Stimulated activated CD4-positive, alpha-beta T cell treated with anti-CD3 and anti-CD28 coated beads, TNF-alpha, amount 100 ng/mL, for 48 hours (primary cell): ENCODE measurements at places on chromosomes 5 and 9.

DNA sequence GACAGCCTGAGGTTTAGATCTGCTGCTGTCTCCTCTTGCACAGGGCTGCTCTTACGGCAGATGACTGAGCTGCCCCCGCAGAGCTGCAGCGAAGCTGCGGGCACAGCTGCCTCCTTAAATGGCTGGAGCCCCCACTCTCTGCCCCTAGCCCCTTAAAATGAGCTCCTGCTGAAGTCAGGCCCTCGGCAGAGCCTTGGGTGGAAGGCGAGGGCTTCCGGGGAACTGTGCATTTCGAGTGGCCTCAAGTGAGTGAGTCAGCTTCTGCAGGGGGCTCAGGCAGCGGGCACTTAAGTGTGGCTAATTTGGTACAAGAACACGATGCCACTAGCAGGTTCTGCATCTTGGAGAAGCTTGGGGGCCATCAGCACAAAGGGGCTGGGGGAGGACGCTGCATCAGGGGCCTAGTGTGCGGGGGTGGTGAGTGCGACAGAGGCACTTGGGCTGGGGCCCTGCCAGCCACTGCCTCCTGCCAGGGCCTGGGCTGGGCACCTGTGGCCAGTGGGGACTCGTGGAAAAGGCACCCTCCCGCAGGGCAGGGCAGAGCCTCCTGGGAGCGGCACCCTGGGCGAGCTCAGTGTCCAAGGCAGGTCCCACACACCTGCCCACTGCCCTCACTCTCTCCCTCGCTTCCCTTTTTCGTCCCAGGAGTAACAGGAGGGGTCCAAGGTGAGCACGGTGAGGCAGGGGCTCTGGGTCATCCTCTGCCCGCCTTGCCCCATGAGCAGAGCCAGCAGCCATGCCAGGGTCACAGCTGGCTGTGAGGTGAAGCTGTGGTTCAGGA, 28.8 kb upstream of the RNU6ATAC start:
- DNase-seq: no peak

- DNase-seq: no peak
Measured at GRCh38 chr9:107711542-107711941, 222.0 kb upstream of the KLF4 start.

DNA sequence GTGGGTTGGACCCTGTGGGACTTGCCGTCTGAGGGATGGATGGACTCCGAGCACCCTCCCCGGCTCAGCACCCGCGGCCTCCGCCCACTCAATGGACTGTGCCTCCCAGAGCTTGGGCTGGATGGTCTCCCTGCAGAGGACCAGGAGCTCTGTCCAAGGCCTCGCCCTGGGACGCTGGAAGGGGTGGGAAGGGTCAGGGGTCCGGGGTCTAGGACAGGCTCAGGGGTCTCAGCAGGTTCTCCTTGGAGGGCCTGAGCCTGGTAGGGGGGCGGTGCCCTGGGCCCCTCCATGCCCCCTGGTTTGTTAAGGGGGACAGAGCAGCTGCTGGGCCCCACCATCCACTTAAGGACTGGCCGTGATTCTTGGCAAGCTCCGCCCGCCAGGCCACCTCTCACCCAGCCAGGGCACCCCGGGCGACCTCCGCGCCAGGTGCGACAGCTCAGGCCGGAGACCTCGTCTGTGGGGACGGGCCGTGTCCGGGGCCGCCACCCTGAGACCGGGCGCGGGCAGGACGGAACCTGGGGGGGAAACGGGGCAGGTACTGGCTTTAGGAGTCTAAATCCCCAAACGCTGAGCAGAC, 29.2 kb downstream of the EXOC3 start:
- no peak for DNase-seq

GRCh38 chr5:135025730-135026644, 8.0 kb downstream of the PITX1 start:
- DNase-seq: no peak

- DNase-seq: no peak
Measured at GRCh38 chr9:91485006-91485405, 61.4 kb upstream of the NFIL3 start.

- DNase-seq: peak; percentile 88
Measured at GRCh38 chr5:177303121-177303924, at the start of the genes PRELID1 and RAB24. Gene PRELID1, plus strand, starts transcription at chr5:177303799. Its CDS starts 187 bp downstream, at chr5:177303986. Gene RAB24, minus strand, starts transcription at chr5:177303719. Its CDS starts 431 bp downstream, at chr5:177303288.

- DNase-seq: peak; percentile 16
Measured at GRCh38 chr9:99259231-99259918, 37.3 kb downstream of the SEC61B start.

DNA sequence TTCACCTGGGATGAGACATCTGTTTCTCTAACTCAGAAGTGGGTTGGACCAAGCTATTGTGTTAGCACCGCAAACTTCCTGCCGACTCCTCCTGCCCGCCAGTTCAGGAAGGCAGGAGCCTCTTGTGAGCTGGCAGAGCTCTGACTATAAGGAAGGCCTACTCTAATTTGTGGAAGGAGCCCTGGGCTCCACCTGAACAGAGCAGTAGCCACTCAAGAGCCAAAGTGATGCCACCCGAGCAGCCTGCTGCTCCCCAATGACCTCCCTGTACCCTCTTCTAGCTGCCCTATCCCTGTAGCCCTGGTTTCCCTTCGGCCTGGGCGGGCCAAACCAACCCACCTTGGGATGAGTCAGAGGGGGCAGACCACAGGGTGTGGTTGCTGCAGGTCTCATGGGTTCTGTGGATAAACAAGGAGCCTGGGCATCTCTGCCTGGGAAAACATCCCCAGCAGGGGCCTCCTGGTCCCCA, 81.6 kb downstream of the PSD2 start:
- no peak for DNase-seq

DNA sequence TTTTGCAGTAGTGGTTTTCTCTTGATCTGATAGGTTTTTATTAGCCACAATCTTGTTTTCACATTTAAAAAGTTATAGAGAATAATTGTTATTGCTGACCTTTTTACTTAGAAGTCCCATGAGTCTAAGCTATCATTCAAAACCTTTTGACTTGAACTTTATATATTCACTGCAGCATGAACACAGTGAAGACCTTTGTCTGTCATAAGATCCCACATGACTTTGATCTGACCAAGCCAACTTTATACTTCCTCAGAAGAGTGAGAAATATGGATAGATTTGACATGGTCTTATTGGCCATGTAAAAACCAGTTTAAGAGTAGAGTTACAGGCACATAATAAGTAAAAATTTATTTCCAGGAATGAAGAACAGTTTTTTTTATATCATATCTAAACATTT, 34.1 kb downstream of the RAD1 start:
- no peak for DNase-seq

GRCh38 chr9:3511551-3511950, 14.2 kb downstream of the RFX3 start:
- no peak for DNase-seq

DNA sequence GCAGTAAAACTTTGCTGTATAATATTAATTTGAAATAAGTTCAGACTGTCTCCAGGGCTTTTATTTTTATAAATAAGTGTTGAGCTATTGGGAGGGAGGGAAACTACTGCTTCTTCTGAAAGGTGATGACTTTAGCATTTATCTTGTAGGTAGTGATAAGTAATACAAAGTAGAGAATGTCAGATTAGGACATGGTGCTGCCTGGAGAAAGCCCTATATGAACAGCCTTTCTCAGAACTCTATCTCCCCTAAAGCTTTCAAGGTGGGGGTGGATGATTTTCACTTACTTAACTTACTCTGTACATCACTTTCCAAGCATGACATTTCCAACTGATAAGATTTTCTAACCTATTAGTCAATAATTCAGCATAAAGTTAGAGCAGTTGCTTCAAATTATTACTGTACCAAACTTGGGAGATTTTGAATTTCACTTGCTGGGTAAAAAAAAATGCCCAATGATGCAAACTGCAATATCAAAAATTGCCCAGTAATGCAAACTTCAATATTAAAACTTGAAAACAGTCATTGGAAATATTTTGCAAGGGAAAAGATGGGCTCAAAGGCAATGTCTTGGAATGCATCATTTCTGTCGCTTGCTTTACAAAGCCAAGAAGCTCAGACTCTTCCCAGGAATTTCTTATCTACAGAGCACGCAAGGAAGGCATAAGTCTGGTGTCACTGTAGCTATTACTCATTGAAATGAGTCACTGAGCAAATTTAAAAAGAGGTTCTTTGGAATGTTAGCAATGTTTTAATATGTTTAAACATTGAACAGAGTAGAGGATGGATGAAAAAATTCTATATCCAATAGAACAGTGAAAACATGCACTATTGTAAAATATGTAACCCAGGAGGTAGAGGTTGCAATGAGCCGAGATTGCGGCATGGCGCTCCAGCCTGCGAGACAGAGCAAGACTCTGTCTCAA, 569.5 kb downstream of the PSAT1 start:
- DNase-seq: no peak

DNA sequence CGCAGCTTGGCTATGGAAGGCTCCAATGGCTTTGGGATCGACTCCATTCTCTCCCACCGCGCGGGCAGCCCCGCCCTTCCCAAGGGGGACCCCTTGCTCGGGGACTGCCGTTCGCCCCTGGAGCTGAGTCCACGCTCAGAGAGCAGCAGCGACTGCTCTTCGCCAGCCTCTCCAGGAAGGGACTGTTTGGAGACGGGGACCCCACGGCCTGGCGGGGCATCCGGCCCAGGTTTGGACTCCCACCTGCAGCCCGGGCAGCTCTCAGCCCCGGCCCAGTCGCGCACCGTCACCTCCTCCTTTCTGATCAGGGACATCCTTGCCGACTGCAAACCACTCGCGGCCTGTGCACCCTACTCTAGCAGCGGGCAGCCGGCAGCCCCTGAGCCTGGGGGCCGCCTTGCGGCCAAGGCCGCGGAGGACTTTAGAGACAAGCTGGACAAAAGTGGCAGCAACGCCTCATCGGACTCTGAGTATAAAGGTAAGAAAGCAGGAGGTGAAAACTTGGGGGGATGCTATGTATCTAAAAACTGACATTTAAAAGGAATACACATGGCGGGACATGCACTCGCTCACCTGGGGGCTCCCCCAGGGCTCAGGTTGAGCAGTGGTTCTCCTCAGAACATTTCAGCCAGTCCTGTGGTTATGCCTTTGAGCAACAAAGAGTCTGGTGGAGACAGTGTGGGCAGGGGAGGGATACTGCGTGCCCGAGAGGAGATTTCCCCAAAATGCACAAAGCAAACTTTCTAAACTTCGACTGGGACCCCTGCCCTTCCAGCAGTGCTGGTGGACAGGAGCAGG, 579 bp downstream of the BARHL1 start:
- no peak for DNase-seq

GRCh38 chr5:14588145-14588544, 6.6 kb downstream of the OTULINL start:
- DNase-seq: no peak

DNA sequence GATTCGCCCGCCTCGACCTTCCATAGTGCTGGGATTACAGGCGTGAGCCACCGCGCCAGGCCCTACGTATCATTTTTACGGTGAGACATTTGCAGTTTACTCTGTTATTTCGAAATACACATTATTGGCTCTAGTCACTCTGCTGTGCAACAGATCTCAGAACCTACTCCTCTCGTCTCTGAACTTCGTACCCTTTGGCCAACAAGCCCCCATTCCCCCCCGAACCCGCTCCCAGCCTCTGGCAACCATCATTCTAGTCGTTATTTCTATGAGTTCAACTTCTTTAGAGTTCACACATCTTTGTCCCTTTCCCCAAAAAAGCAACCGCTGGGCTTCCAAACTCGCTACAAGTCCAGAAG, 735 bp downstream of the PTGR1 start:
- DNase-seq: no peak

- DNase-seq: no peak
Measured at GRCh38 chr9:95729046-95729445, 146.4 kb upstream of the ERCC6L2 start.

DNA sequence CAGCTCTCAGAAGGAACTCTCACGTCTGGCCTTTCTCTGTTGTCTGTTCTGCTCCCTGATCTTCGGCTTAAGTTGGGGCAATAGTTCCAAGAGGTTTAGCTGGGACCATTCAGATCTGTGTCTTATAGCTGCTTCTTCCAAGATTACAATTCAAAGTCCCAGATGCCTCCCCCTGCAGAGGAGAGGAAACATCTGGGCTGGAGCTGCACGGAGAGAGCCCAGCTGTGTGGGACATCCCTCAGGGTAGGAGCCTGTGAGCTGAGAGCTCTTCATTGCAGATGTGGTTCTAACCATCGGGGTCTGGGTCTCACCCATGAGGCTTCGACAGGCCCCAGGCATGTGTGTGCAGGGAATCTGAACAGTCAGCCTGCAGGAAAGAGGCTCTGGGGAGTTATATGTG, 9.0 kb upstream of the PHF19 start:
- DNase-seq: no peak

GRCh38 chr9:16356196-16356765, 514.2 kb downstream of the BNC2 start:
- no peak for DNase-seq

- DNase-seq: no peak
Measured at GRCh38 chr5:174448041-174448440, 276.3 kb upstream of the MSX2 start.

GRCh38 chr9:135079676-135080075, 7.8 kb upstream of the OLFM1 start:
- no peak for DNase-seq

- peak; percentile 86 for DNase-seq
Measured at GRCh38 chr5:134555890-134556311, 30.4 kb downstream of the JADE2 start.

- no peak for DNase-seq
Measured at GRCh38 chr9:102035929-102036328, 297.5 kb upstream of the GRIN3A start.

DNA sequence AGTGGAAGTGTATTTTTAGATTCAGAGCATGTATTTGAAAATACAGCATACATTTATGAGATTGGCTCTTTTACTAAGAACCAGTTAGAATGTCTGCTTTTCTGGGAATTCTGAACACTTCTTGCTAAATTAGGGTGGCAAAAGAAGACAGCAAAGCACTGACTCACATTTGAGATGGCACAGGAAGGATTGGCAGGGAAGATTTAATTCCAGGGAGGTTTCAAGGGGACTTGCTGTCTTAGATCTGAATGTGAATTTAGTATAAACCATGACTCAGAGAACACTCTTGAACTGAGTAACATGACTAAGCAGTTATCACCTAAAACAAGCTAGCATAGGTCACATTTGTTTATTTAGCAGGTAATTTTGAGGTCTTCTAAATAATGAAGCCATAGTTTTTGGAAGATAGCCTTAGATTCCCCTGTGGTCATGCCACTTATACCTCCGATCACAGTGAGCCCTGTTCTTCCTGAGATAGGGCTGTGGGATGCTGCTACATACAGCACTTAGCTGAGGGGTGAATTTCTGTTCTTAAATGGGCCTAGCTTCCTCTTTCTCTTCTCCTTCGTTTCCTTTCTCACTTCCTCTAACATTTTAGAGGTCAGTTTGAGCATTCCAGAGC, 173.8 kb downstream of the PCSK1 start:
- DNase-seq: no peak

GRCh38 chr9:97501177-97501971, at the start of gene TMOD1:
Gene TMOD1, plus strand, starts transcription at chr9:97501666. Its CDS starts 22,523 bp downstream, at chr9:97524189.
- no peak for DNase-seq

GRCh38 chr5:57067597-57067924, 106.3 kb upstream of the GPBP1 start:
- no peak for DNase-seq

DNA sequence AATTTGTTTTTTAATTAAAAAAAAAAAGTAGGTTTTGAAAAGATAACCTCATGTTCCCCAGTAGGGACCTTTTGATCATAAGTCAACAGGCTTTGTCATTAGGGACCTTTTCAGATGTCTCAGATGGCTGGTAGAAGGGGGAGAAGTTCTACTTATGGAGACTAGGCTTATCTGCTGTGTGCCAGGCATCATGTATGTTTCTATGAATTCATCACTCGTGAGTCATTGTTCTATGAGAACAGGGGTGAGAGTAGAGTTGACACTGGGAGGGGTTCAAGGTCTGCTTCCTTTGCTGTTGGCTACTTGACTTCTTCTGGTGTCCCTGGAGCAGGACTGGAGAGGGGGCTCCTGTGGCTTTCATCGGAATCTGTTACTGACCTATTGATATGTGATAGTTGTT, 138.8 kb downstream of the KDM4C start:
- no peak for DNase-seq
